ENCODE measurements at places on chromosomes 4 and X. TPM values are rescaled to one million over a fixed set of nuclear protein-coding genes. Genes with fewer than 3 reads are reported as not detected.
A peak's percentile ranks its signal among the peaks of the same experiment; 100 is the strongest.

DNA sequence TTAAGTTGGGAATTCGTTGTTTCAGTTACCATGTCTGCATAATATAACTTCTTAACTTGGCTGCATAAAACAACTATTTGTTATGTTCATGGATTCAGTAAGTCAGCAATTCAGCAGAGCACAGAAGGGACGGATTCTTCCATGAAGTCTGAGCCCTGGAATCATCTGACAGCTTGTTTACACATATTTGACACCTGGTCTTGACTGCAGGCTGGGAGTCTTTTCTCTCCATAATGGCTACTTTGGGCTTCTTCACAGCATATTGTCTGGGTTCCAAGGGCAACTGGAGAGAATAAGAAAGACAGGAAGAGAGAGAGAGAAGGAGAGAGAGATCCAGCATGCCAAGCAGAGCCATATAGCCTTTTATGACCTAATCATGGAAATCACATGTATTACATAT is 23.1 kb downstream of the CENPC start:
- H3K4me3 ChIP-seq: no peak overlapping the region
- DNase-seq: peak; percentile 57

DNA sequence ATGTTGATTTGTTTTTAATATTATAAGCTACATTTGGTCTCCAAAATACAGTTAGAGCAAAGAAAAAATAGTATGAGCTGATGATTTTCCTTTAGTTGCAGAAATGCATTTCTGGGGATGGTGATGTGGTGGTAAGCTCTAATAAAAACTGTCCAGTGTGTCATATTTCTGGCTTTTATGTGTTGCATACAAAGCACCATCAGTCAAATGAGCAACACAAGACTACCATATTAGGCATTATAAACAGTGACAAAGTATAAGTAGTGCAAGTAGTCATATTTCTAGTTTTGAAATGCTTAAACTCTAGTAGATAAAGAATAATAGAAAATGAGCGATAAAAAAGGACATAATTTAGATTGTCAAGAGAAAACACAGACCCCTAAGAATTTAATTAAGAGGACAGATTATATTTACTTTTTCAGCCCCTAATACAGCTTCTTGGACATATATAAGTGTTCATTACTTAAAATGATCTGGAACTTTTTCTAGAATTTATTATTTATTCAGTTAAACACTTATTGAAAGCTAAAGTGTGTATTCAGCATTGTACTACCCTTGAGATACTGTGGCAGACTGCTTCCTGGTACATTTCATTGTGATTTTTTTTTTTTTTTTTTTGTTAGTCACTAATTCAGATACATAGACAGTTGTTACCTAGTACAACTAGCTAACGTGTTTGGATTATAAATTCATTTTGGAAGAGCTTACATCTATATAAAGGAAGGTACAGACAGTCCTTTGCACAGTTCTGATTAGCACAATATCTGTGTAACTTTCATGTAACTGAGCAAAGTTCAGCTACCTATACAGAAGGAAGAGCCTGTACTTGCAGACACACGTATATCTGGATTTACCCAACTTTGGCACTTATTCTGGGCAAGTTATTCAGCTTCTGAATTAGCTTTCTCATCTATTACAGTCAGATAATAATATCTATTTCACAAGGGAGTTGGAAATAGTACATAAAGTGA is 22.3 kb downstream of the RAP1GDS1 start:
- no peak for DNase-seq
- H3K4me3 ChIP-seq: no peak overlapping the region
- no peaks in the 10 kb centered on the region for H3K27me3 ChIP-seq
- no peak overlapping the region for H3K27ac ChIP-seq

PDE6B gene
- total RNA-seq: 12.4 TPM

GATA1 gene
- total RNA-seq: not detected

NR3C2 gene
- total RNA-seq: 0.77 TPM

Measured in endodermal cell (in vitro differentiated cells).